Mammary microvascular endothelial cell (primary cell): ENCODE measurements at places on chromosomes 4 and X. TPM values are rescaled to one million over a fixed set of nuclear protein-coding genes. Genes with fewer than 3 reads are reported as not detected.

Gene AGA
- total RNA-seq: 17.1 and 29.3 TPM in 2 replicates

Gene FRG2
- total RNA-seq: not detected in 2 replicates

Gene ASB12
- not detected in 2 replicates for total RNA-seq

Gene SMIM10L2A
- 0.10 and 0.20 TPM in 2 replicates for total RNA-seq

Gene TMEM144
- 2.8 and 4.5 TPM in 2 replicates for total RNA-seq
